H7 (cell line): ENCODE measurements at places on chromosomes 3 and 15.

- no peak for DNase-seq
Measured at GRCh38 chr3:88114878-88115549, 34.7 kb upstream of the C3orf38 start.

GRCh38 chr3:114405202-114405990 lies 111.6 kb downstream of the TIGIT start:
- DNase-seq: no peak

DNA sequence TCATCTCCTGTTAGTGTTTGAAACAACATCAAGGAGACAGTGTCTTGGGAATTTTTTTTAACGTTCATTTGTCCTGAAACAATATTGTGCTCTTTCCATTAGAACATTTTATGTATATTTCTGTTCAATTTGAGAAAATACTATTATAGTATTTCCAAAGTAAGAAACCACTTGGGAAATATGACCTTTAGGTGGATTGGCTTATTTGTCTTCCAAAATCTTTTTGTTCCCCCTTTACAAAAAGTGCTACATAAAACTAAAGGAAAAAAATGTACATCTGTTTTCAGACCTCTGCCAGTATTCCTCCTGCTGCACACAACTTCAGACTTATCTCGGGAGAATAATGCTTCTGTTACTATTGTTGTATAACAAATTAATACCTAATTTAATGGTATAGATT lies 165.9 kb upstream of the AGTR1 start:
- DNase-seq: no peak

DNA sequence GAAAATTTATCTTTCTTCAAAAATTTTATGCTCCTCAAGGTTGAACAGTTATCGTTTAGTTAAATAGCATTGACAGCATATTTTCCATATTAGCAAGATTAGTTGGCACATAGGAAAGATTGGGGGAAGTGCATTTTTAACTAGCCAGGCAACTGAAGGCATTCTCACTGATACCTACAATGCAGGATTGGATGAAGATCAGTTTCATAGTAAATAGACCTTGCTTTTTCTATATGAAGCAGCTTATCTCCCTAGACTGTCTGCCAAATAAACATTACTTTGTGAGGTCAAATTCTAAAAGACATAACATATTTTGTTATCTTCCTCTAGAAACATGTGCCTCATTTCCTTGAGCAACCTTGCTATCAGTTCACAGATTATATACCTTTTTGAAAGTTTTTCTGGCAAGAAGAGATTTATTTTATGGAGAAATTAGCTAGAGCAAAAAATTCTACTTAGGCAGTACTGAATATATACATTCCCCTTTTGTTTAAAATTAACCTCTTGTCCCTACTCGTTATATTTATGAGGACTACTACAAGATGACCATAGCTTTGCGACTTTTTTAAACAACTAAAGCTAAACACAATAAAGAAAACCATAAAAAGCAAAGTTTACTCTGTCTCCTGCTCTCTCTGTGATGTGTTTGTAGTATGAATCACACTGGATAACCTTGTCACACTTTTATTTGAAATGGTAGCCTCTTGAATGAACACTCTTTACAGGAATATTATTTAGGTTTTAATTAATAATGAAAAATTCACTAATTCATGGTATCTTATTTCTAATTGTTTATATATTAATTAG lies 654.9 kb upstream of the TBL1XR1 start:
- no peak for DNase-seq

DNA sequence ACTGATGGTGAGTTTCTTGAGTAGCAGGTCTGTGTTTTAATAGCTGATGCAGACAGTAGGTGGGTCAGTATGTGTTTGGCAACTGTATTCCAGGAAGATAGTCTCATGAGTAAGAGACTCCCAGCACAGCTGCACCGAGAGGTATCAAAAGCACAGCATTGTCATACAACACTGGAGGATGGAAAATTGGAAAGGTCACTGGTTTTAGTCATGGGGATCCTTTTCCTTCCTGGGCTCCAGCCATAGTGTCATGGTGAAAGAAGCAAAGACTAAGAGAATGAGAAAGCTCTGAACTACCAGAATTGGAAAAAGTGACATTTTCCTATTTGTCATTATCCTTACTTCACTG lies 61.5 kb downstream of the P3H2 start:
- no peak for DNase-seq

DNA sequence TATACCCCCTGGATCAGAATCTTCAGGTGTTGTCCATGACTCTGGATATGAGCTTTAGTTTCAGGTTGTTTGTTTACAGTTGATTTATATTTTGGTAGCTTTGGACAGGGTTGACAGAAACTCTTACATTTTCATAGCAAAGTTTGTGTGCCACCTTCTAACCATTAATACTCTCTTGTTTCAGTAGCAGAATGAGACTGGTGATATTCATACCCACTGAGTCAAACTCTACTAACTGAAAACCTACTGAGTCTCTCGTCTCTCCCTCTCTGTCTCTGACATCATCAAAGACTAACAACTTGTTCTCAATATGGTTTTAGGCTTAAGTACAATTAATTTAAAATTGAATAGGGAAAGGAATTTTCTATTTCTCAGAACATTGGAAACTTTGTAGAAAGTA lies 282.3 kb downstream of the CNTN6 start:
- DNase-seq: no peak

DNA sequence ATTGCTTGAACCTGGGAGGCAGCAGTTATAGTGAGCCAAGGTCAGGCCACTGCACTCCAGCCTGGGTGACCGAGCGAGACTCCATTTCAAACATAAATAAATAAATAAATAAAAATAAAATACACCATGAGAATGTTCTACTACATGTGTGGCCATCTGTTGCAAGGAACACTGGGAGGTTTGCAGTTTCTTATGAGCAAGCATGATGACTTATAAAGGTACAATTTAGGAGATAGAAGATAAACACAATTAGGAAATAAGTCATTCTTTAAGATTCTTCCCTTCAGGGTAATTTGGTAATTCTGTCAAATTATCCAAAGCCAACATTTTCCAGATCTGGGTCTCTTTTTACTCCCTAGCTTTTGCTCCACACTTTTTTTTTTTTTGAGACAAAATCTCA lies 13.4 kb downstream of the HTR3C start:
- DNase-seq: no peak

DNA sequence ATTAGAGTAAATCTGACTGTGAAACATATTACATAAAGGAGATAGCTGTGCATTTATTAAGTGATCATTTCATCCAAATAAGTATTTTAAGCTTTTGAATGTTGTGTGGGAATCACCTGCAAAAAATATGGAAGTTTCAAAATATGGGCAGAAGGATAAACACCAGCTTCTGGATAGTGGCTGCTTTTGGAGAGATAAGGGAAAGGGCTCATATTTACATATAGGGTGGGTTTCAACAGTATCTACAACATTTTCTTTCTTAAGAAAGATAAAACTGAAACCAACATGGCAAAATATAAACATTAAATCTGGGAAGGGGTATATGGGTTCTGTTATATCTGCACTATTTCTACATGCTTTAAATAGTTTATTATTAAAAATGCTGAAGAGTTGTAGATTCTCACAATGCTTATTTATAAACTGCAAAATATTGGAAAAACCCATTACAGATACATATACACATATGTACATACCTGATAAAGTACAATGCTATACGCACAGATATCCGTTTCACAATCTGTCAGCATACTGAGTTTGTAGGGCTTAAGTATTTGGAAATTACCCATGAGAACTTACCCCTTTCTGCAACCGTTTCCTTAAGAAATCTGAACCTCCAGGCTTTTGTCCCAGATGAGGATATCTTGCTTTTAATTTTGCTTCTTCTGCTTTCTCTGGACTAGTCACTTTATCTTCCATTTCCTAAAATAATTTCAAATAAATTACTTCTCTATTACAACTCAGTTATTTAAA lies 12.1 kb downstream of the ARPP19 start:
- no peak for DNase-seq
